ENCODE measurements at places on chromosomes 7 and 10. TPM values are rescaled to one million over a fixed set of nuclear protein-coding genes. Genes with fewer than 3 reads are reported as not detected.

GIMAP6 gene
- polyA plus RNA-seq: 130 TPM

GLI3 gene
- polyA plus RNA-seq: not detected

PARG gene
- polyA plus RNA-seq: 11.4 TPM

TLX1 gene
- polyA plus RNA-seq: not detected

C10orf105 gene
- polyA plus RNA-seq: not detected

HKDC1 gene
- 10.9 TPM for polyA plus RNA-seq

PTPRZ1 gene
- polyA plus RNA-seq: not detected

WEE2 gene
- not detected for polyA plus RNA-seq

LIPN gene
- polyA plus RNA-seq: not detected

BAIAP2L1 gene
- polyA plus RNA-seq: 0.39 TPM

STOX1 gene
- 0.76 TPM for polyA plus RNA-seq

PRKAR2B gene
- polyA plus RNA-seq: 0.39 TPM

GHRHR gene
- polyA plus RNA-seq: not detected

SFRP4 gene
- not detected for polyA plus RNA-seq

ABCC2 gene
- 1.0 TPM for polyA plus RNA-seq

FKBP9 gene
- polyA plus RNA-seq: 0.22 TPM

AMZ1 gene
- 0.07 TPM for polyA plus RNA-seq

Data from naive thymus-derived CD4-positive, alpha-beta T cell (primary cell).